ENCODE measurements at places on chromosomes 2 and 18.

GRCh38 chr2:230153390-230153976, 66.3 kb downstream of the SP110 start:
- DNase-seq: no peak

GRCh38 chr18:79774111-79774510, 23.6 kb upstream of the KCNG2 start:
- DNase-seq: no peak

DNA sequence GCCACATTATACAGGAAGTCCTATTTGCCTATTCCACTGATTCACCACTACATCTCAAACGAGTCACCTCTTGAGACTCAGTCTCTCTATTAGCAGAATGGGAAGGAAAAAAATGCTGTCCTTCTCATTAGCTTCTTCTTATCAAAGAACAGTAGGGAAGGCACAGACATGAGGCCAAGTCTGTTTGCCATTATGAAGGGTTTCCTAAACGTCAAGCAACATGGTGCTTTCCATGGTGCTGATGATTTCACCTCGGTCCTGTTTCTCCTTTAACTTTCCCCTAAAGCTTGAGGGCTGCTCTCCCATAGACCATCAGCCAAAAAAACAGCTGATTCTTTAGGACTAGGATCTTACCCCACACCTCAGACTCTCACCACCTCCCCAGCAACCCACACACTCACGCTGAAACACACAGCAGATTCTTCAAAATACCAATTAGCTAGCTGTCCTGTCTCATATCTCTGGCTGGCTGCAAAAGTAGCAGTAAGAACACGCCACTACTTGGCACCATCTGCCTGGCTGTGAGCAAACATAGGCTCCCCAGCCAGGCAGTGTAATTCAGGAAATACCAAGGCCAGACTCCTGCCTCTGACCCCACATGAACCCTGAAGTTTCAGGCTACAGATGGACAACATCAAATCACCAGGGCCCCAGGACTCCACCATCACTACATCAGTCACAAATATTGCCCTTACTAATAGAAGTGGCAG, 30.5 kb downstream of the GALNT14 start:
- DNase-seq: no peak

DNA sequence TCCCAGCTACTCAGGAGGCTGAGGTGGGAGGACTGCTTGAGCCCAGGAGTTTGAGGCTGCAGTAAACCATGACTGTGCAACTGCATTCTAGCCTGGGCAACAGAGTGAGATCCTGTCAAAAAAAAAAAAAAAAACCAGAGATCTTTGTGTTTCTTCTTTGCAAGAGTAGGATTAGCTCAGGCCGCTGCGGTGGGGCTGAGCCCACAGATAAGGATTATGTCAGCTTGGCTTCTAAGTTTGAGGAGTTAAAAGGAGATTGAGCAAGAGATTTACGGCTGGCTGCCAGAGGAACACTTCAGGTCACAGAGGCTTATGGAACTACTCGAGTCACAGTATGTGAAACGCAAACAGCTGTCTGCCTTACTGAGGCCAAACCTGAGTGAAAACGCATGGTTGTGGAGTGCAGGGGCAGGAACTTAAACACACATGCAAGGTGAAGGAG, 146.7 kb upstream of the L3MBTL4 start:
- DNase-seq: no peak

DNA sequence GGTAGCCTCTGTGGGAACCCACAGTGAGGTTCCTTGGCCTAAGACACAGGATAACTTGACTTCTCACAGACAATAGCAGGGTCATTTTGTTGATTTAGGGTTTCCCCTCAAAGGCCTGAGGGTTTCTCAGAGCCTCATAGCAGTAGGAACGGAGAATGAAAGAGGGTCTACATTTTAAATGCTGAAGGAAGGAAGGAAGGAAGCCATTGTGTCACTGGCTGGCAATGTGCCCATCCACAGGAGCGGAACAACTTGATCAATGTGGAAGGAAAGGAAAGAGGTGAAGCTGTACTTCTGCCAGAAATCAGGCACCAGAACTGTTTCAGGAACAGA, 5.1 kb downstream of the IL1B start:
- no peak for DNase-seq

GRCh38 chr18:48842259-48843061, 108.3 kb downstream of the SMAD7 start:
- no peak for DNase-seq

Measured in amniotic stem cell (primary cell).